HFF-Myc (cell line): ENCODE measurements at places on chromosomes 6 and 20.
A peak's percentile ranks its signal among the peaks of the same experiment; 100 is the strongest.

DNA sequence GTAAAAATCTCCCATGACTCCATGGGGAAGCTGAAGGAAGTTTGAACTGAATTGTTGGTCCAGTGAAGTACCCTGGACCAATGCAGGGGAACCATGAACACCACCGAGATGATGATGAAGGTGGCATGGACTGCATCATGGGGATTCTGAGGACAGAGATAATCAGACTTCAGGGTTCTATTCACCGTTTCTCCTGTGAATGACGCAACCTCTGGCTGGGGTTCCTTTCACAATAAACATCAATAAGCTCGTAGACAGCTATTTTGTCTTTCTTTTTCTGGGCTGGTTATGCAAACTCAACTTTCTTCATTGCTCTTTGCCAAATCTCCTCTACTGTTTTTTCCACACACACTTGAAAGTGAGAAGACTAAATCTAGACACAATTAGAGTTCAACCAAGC is 87.9 kb upstream of the NKX2-2 start:
- DNase-seq: no peak

DNA sequence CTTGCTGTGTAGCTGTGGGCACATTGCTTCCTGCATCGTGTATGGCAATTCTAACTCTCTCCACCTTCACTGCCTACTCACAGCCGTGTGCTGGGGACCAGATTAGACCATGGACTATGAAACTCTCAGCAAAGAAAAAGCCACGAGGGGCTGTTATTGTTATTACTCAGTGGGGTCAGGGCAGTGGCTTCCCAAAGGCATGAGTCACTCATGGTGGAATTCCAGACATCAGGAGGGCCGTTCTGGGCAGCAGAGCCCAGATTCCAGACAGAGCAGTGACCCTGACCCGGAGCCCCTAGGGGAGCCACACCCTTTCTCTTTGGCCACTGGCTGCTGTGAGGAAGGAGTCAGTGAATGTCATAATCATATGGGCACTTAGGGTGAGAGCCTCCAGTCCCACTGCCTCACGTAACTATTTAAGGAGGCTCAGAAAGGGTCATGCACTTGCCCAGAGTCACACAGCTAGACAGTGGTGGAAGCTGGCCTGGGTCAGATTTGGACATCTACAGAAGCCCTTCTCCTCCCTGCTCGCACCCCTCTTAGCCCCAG is 22.2 kb upstream of the CCN5 start:
- no peak for DNase-seq

DNA sequence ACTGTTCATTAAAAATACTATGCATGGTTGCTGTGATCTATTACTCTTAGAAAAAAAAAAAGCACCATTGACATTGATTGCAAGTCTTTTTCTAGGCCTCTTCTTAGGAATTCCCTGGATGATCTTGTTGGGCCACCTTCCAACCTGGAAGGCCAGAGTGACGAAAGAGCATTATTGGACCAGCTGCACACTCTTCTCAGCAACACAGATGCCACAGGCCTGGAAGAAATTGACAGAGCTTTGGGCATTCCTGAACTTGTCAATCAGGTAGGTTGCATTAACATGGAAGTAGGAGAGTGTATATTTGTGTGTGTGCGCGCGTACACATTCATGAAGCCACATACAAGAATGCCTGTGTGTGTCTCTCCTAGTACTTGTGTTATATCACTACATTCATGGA is 140.4 kb downstream of the NCOA3 start:
- DNase-seq: no peak

- no peak for DNase-seq
Observed at GRCh38 chr6:15677822-15678221, 15.0 kb upstream of the DTNBP1 start.

- no peak for DNase-seq
Observed at GRCh38 chr20:34305333-34306230, 2.4 kb upstream of the AHCY start.

DNA sequence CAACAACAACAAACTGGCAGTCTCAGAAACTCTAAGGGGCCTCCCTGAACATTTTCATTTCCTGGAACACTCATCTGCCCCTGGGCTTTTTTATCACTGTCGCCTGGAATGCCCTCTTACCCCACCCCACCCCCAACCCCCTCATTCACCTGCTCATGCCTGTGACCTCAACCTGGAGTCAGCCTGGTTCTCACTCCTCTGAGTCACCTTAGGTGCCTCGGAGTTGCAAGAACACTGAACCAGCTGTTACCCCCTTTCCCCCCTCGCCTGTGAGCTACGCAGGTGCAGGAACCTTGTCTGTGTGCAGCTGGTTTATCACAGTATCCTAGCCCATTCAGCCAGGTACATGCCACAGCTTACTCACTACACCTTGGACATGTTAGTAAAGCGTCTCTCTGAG is 12.8 kb upstream of the SNAI1 start:
- DNase-seq: no peak

DNA sequence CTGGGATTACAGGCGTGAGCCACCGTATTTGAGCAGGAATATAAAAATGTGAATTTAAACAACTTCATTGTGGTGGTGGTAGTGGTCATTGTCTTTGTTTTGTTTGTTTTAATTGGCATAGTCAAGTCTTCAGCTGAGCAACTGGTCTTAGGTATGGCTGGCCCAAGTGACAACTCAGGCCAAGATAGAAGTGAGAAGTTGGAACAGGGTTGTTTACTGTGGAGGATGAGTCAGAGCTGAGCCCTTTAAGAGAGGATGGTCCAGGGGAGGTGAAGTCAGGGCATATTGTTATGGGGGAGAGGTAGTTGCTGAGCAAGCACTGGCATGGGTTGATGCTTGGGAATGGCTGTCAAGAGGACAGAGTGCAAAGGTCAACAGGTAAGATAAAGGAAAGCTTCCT is 308.2 kb downstream of the FARS2 start:
- peak; percentile 2 for DNase-seq

DNA sequence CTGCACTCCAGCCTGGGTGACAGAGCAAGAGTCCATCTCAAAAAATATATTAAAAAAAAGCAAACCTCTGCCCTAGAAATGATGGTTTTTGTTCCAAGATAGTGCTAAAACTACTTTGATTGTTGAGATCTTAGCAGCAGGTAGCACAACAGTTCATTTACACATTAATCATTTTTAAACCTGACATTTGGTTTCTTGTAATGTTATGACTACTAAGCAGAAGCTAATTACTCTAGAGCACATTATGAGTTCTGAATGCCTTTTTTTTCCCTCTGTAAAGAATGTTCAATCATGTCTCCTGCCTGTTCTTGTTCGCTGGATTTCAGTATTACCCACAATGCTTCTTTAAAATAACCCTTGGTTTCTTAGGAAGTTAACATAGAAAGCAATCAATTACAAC is 24.7 kb upstream of the PHF3 start:
- no peak for DNase-seq

DNA sequence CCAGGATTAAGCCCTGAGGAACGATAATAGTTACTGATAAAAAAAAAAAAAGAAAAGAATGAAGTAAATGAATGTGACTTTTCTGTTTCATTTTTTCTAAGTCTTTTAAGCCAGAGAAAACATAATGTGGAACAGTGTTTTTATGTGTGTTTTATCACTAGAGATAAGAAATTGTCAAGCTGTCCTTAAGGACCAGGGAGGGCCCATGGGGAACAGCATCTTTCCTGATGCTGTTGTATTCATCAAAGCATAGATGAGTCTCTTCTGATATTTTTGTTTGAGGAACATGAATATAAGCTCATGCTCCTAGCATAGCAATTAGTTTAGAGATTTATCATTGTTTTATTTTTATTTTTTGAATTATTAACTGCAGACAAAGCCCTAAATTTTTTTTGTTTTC is 150.2 kb downstream of the LAMA2 start:
- DNase-seq: no peak

- peak; percentile 7 for DNase-seq
Observed at GRCh38 chr6:53410508-53411258, 61.9 kb upstream of the ELOVL5 start.

DNA sequence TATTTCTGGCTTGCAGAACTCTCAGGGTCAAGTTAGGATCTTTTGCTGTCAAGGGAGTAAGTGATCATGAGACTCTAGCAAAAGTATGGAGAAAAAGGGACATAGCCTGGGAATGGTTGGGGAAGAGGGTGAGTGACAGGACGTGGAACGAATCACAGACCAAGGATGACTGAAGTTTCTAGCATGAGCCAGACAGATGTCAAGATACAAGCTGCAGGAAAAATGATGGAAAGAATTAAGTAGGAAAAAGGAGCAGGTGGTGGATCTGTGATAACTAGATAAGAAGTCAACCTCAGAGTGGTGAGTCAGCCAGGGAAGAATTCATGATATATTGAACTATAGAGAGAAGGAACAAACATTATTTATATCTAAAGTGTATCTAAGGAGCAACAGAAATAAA is 159.8 kb upstream of the SYNDIG1 start:
- DNase-seq: no peak

GRCh38 chr6:167920165-167920564 is 77.3 kb upstream of the KIF25 start:
- no peak for DNase-seq

DNA sequence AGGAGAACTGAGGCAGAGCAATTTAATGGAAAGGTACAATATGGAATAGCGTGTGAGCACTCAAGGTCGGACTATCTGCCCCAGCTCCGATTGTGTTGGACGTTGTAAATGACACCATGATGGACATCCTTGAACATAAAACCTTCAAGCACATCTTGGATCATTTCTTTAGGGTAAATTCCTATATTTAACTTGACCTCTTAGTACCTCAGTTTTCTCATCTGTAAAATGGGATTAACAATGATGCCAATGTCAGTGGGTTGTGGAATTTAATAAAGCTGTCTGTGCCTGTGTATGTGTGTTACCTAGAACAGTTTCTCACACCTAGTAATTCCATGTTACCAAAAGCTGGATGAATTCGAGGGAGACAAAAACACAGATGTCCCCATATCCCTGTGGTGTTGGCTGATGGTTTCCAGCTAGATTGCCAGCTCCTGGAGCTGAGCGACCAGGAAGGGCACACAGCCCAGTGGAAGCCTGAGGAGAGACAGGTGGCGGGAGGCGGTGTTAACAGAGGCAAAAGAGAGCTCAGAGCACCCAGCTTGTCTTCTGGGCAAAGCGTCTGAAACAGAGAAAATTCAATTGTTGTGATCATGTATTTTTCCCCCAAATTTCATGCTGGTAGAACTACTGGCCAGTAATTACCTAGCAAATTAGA is 32.6 kb downstream of the MDFI start:
- DNase-seq: no peak

DNA sequence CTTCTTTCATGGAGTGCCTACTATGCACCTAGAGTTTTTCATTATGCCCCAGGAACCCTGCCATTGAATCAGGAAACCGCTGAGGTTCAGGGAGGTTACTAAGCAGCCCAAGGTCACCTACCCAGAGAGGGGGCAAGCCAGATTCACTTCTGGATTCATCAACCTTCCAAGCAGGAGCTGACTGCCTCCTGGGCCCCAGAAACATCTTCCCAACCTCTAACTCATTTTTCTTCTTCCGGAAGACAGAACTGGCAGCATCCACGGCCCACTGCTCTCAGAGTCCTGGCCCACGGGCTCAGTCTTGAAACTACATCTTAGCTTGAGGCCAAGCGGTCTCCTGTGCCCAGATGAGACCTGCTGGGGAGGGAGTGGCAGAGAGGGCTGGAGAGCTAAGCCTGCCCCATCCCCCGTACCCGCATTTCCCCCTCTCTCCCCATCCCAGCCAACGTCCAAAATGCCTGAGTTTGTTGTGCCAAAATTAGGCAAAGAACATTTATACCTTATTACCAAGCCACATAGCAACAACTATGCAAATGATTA is 281.0 kb downstream of the CDC5L start:
- no peak for DNase-seq

- no peak for DNase-seq
Observed at GRCh38 chr6:25219216-25219916, 59.8 kb upstream of the CARMIL1 start.
